ENCODE measurements at places on chromosomes 16 and 17.

GRCh38 chr17:74930535-74931036, 5.1 kb upstream of the OTOP3 start:
- no peak for DNase-seq

- no peak for DNase-seq
These were observed 175.8 kb downstream of the NPIPB11 start for GRCh38 chr16:29230671-29231096.

- DNase-seq = no peak
These were observed 17.5 kb upstream of the PABPN1L start for GRCh38 chr16:88883946-88884345.

DNA sequence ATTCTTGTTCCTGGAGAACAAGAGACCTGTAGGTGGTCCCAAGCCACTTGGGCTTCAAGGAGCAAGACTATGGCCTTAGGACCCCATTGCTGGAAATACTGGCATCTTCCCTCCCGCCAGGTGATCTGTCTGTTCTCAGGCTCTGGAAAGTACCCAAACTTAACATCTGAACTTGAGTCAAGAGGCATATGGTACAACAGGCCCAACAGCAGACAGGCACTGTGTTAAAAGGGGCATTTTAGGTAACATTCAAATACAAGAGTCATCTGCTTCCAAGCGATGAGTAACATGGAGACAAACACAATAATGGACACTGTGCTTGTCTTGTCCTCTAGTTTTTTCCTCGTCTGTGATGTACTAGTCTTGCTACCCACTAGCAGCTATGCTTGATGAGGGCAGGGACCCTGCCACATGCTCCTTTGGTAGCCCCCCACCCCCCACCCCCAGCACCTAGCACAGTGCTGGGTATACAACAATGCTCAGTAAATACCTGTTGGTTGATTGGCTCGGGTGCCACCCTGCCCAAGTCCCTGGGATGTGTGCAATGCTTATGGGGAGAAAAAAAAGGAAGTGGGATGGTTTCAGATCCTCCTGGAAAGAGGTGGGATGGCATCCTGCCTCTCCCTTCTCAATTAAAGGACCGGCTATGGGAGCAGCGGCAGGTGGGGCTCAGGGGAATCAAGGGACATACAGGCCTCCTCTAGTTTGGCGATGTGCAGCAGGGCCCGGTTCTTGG, 19.4 kb downstream of the CSF3 start:
- DNase-seq = no peak

GRCh38 chr17:49914096-49914490, 54.9 kb upstream of the DLX4 start:
- no peak for DNase-seq

DNA sequence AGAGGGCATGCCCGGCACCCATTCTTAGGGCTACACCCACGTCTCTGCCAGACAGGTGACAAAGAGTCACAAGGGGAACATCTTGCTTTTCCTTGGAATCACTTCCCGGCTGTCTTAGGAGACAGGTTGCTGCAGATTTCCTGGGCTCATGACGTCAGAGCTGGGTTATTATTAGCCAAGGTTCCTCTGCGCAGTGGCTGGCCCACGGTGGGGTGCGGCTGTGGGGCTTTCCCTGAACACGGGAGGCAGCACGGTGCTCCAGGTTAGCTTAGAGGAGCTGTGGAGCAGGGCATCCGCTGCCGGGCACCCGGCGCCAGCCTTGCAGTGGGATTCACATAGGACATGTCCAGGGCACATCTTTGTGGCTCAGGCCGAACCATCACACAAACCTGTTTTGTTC, 118.0 kb upstream of the PLCG2 start:
- no peak for DNase-seq

DNA sequence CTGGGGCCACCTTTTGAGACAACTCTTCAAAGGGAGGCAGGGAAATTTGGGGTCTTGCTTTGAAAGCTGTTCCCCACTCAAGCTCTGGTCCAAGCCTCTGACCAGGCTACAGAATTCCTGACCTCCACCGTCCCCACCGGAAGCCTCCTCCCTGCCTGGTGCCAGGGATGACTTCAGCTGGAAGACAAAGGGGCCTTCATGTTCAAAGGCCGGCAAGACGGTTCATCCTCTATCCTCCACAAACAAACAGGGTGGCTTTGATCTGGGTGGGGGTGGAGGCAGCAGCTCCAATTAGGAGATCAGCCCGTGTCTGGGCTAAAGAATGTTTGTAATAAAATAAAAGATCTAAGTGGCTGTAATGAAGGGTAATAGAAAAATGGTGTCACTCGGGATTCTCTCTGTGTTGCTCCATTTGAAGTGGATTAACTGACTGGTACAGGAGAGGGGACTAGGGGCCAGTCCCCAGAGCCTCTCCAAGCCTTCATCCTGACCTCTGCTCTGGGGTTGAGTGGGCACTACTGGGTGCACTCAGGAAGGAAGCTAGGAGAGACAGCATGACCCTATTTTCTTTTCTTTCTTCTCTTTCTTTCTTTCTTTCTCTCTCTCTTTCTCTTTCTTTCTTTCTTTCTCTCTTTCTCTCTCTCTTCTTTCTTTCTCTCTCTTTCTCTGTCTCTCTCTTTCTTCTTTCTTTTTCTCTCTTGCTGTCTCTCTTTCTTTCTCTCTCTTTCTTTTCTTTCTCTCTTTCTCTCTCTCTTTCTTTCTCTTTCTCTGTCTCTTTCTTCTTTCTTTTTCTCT, 27.5 kb upstream of the NKD1 start:
- no peak for DNase-seq

- no peak for DNase-seq
These were observed 7.5 kb downstream of the IL4R start for GRCh38 chr16:27321013-27321915.

DNA sequence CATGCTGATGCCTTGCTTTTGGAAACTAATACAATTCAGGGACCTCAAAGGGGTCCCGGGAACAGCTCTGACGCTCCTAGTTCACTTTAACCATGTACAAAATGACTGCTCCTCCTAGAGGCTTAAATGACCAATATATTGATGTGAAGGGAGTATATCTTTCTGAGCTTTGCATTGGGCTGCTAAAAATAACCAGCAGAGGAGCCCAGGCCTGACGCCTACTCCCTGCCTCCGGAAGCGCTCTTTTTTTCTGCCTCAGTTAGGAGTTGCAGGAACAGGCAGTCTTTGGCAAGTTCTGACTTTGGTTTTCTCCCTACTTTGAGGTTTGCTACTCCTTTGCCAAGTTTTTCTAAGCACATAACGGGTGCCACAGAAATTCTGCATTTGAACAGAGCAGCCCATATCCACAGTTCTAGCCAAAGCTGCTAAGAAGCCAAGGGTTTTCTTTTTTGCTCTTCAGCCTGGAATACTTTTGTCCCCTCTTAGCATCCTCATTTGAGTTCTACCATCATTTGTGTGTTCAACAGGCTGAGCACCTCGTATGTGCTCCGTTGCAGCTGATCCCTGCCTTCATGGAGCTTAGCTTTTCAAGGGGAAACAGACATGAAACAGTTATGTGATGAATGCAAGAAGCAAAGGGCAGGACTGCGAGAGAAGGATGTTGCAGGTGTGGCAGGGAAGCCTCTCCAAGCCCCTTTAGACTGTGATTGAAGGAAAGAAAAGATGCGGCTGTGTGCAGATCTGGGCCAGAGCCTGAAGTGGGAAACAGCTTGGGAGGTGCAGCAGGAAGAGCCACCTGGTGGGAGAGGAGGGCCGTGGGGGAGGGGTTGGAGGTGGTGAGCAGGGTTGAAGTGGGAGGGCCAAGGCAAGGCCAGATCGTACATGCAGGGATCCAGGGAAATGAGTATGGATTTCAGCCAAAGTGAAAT, 2.8 kb upstream of the NAGPA start:
- no peak for DNase-seq

Measured in CD4-positive, alpha-beta T cell treated with Interleukin-12 subunit alpha and Interleukin-12 subunit beta, for 1 hour (primary cell).